Thymus (tissue), 14 donors: ENCODE measurements at places on chromosomes 4 and X. TPM values are rescaled to one million over a fixed set of nuclear protein-coding genes. Genes with fewer than 3 reads are reported as not detected.

GRCh38 chr4:8228319-8229250 is 29.5 kb downstream of the SH3TC1 start:
- peak; percentile 95 for DNase-seq

The RNF212 gene
- total RNA-seq = 1.1 TPM

The CT45A1 gene
- total RNA-seq = not detected

- no peak for DNase-seq
These were observed 1.6 kb downstream of the FBXO8 start for GRCh38 chr4:174281901-174282300.

DNA sequence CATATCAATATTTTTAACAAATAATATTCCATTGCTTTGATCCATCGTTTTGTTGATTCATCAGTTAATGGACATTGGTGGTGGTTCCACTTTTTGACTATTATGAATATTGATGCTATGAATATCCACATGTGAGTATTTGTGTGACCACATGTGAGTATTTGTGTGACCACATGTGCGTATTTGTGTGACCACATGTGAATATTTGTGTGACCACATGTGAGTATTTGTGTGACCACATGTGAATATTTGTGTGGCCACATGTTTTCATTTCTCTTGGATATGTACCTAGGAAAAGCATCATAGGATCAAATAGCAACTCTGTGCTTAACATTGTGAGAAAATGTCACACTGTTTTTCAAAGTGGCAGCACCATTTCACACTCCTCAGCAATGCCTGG is 433.6 kb upstream of the FRG1 start:
- no peak for DNase-seq

DNA sequence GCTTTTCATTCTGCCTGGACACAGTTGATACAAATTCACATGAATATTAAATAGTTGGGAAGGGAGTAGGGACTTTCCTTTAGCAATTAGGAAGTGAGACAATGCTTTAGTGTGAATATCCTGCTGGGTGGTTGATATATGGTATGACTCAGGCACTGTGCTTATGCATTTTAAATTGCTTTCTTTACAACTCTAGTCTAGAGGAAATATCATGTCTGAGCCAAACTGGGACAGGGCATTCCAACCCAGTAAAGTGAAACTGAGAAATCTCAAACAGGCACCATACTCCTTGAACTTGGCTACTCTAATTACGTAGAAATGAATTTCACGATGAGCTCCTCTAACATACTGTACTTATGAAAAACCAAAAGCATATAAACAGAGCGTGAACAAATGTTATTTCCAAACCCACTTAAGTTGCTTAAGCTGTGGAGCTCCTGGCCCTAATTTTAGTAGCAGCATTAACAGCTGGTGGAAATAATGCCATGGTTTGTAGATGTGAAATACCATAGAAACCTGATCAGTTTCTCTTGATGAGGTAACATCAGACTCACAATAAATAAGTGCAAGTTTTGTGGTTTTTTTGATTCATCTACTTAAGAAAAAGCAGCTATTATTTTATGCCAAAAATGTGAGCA is 242.9 kb upstream of the GK2 start:
- no peak for DNase-seq

DNA sequence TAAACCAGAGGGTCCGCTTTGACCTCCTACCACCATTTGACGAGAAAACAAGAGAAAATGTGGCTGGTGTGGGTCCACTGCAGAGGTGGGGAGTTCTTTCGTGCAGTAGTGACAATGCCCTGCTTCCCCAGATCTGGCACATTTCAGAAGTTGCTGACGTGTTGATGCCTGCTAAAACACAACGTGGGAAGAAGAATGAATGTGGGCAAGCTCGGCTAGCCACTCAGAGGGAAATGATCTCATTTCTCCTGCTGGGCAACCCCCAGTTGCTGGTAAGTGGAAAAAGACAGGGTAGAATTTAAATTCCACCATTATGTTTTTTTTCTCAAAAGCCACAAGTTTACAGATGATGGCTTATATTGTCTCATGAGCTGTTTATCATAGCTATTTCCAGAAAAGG is 77.9 kb downstream of the LUZP4 start:
- DNase-seq = no peak

DNA sequence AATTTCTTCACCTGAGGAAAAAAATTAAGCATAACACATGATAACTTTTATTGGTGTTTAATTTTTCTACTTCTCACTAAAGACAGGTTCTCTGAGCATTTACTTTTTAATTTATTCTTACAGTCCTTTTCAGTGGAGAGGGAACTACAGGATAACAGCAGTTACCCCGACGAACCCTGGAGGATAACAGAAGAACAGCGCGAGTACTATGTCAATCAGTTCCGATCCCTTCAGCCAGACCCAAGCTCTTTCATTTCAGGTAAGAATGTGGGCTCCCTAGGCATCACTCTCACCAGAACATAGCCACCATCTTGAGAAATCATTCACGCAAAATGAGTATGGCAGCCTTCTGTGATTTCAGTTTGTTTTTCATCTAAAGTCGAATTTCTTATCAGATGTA is 100.8 kb downstream of the REPS2 start:
- no peak for DNase-seq

The CSTF2 gene
- total RNA-seq = 20.4 TPM

DNA sequence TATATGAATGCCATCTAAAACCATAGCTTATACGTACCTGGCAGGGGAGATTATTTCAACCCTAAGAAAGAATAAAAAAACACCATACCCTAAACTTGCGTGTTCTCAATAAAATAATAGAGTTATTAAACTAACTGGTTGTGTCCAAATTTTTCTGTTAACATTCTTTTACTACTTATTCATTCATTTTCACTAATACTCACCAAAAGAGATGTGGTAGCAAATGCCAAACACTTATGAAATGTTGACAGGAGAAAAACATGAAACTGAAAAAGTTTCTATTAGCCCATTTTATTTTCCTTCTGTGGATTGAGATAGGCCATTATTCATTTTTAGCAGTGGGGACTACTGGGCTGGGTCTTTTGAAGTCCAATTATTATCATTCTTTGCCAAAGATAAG is 102.0 kb downstream of the TSPAN5 start:
- no peak for DNase-seq

DNA sequence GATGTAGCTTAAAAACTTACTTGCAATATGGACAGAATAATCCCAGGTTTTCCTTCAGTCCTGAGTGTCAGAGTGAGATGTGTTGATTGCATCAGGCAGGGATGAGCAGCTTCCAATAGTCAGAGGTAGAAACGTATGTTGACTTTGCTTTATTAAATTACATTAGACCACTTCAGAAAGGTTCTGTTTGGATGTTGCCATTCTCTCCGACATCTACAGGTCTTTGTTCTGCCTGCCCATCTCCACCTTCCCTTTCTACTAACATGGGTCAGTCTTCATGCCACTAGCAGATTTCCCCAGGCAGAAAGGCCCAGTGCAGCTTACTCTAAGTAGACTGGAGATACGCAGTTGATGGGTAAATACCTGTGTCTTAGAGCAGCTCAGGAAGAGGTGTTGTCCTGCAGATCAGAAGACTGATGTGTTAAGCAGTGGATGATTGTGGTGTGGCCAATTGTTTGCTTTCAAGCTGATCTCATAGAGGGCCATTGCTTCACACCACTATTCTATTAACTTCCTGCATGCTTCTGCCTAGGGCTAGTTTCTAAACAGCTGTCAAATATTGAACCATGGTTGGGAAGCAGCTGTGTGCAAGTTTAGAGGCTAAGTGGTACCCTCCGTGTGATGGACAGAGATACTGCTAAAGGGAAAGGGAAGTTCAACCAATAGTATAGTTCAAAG is 1.8 kb downstream of the FRMPD4 start:
- no peak for DNase-seq

- no peak for DNase-seq
These were observed at the start of gene ANXA10 for GRCh38 chr4:168092176-168092712. Gene ANXA10, plus strand, starts transcription at chr4:168092537. Its CDS starts 164 bp downstream, at chr4:168092701.

GRCh38 chr4:87045659-87046058 is 110.8 kb downstream of the AFF1 start:
- no peak for DNase-seq

The SUPT20HL2 gene
- not detected for total RNA-seq

The BEND2 gene
- total RNA-seq = not detected

The USP26 gene
- total RNA-seq = 0.05 TPM

The FAT4 gene
- 2.7 TPM for total RNA-seq

GRCh38 chr4:91037951-91038350 is 910.8 kb downstream of the CCSER1 start:
- no peak for DNase-seq

The CWH43 gene
- 0.09 TPM for total RNA-seq

The PWWP3B gene
- total RNA-seq = 0.24 TPM

GRCh38 chr4:109947457-109947856 is 34.8 kb downstream of the EGF start:
- DNase-seq = no peak

DNA sequence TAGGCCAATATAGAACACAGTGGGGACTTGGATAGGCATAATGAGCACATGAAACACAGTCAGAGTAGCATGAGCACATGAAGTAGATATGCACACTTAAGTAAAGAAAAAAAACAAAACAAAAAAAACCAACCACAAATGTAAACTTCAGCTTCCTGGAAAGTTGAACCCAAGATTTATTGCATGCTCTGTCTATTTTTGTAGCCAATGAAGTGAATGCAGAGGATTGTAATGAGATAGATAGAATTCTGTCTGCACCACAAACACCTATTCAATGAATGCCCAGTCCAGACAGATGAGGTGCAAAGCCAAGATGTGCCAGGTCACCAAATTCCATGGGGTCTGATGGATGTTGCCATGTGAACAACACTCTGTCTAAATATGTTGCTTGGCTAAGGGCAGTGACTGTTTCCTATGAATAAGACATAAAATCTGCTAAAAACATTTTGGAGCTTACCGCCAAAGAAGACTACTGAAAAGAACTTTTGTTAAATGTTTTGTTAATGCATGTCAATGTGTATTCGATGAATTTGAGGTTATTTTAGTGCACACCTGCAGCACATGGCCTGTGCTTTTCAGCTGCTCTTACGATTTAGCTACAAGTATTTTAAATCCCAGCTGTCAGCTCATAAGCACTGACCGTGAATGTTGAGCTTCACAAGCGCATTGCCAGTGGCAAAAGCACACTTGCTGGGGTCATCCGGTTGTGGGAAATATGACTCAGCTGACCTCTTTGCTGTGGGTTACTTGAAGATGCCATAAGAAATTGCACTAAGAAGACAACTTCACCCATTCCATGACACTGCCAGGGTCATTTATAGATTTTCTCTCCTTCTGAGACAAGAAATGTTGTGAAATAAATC is 374.8 kb upstream of the GNPDA2 start:
- DNase-seq = no peak

DNA sequence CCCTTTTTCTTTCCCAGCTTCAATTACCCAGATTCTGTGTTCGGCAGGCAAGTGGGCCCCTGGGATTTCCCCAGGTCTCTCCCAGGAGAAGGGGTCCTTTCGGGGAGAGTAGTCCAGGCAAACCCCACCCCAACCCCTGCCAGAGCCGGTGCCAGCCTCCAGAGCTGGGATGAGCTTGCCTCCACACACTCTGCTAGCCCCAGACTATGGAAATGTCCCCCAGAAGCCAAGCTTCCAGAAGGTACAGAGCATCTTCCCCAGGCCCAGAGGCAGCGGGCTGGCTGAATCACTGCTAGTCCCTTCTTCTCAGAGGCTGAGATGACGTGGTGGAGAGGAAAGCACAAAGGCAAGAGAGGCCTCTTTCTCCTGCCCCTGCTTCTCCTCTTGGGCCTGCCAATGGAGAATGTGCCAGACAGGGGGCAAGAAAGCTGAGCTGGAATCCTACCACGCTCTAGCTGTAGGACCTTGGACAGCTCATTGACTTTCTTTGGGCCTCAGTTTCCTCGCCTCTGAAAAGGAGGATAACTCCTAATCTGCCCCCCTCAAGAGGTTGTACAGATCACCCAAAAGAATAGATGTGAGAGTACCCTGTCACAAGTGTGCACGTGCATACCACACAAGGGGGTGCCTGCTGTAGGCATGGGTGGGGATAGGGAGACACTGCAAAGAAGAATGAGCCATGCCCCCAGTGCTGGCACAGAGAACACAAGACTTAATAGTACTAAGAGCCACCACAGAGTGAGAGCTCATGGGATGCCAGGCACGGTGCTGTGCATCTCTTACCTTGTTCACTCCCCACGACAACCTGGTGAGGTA is 2.1 kb downstream of the SASH3 start:
- DNase-seq = no peak

DNA sequence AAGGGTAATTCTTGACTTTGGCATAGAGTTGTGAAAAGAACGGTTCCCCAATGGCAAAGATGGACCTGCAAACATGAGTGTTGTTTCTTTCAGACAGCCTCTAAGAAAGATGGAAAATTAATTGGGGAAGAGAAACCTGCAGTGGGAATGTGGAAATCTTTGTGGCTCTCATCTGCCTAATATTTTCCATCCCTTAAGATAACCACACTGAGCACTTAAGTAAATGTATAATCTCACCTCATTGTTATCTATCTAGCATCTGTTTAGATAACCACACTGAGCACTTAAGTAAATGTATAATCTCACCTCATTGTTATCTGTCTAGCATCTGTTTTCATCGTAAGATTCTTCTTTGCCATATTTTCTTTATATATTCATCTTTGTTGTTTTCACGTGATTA is 149.3 kb downstream of the NWD2 start:
- DNase-seq = no peak

GRCh38 chrX:15274946-15275345 is 5.1 kb upstream of the ASB9 start:
- DNase-seq = no peak

- DNase-seq = no peak
These were observed 187.3 kb upstream of the MBNL3 start for GRCh38 chrX:132676102-132676501.

The AMBN gene
- 0.19 TPM for total RNA-seq

GRCh38 chr4:41390661-41391060 is 133.9 kb downstream of the UCHL1 start:
- DNase-seq = no peak

DNA sequence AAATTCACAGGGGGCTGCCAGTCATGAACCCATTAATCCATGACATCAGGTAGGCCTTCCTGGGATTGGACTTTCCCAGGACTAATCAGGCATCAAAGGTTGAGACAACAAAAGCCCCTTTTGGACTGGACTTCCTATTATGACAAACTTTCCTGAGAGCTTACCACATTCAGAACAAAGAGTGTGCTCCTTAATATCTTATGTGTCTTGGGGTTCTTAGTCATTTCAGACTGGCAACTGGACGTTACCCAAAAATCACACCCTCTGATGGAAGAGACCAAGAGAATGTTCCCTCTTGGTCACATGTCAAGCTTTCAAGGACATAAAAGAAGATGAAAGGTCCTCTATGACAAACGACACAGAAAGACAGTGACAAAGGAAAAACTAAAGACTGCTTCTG is 31.6 kb upstream of the PPP1R2C start:
- no peak for DNase-seq

DNA sequence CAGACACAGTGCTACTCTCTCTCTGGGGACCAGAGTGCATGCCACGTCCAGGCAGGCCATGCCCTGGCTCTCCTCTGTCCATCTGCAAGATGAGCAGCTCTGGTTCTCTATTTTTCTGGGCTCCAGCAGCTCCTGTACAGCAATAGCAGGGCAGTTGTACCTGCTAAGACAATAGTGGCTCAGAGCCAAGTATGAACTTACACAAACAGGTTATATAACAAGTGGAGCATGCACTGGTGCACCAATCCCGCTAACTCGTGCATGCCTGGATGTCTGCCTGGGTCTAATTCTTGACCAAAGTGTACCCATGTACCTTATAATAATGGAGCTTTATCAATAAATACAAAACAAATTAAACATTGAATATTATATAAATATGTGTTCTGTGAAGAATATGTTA is 392.3 kb downstream of the CENPC start:
- DNase-seq = no peak

The SFRP2 gene
- total RNA-seq = 1.7 TPM

The FGD1 gene
- 0.57 TPM for total RNA-seq

The C4orf50 gene
- total RNA-seq = 0.66 TPM

The EDNRA gene
- 10.1 TPM for total RNA-seq

- no peak for DNase-seq
These were observed 91.3 kb upstream of the DCLK2 start for GRCh38 chr4:149986917-149987316.

The MPC1L gene
- not detected for total RNA-seq
